ENCODE measurements at places on chromosomes 1 and 21.

GRCh38 chr1:201667479-201667878, 128.6 kb downstream of the NAV1 start:
- no peak for DNase-seq

- DNase-seq, result no peak
Observed at GRCh38 chr1:93681101-93681988, at the start of gene BCAR3. Gene BCAR3, minus strand, starts transcription at chr1:93681837. Its CDS starts 6,907 bp downstream, at chr1:93674930.

GRCh38 chr1:23598424-23598823, 39.1 kb upstream of the ID3 start:
- DNase-seq, result no peak

DNA sequence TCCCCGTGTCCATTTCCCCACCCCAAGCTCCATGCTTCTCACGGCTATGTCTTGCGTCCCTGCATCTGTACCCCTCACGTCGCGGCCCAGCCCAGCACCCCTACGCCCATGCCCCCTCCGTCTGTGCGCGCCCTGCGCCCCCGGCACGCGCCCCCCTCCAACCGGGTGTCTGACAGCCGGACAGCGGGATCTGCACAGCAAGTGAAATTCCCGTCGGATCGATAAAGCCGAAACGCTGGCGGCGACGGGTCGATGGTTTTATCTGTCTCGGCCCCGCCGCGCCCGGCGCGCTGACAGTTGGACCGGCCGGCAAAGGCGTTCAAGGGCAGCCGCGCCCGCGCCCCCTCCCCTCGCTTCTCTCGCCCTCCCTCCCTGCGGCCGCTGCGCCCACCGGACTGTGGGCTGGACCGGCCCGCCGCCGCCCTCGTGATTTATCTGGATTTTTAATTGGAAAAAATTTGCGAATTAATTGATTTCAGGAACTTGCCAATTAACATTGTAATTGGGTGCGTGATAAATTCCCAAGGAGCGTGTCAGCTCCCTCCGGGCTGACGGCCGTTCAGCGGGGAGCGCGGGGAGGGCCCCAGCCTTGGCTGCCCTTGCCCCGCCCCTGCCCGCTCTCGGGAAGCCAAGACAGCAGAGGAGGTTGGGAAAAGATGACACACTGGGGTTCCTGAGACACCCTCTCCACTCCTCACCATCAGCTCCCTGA, 57.1 kb downstream of the TMEM53 start:
- no peak for DNase-seq

DNA sequence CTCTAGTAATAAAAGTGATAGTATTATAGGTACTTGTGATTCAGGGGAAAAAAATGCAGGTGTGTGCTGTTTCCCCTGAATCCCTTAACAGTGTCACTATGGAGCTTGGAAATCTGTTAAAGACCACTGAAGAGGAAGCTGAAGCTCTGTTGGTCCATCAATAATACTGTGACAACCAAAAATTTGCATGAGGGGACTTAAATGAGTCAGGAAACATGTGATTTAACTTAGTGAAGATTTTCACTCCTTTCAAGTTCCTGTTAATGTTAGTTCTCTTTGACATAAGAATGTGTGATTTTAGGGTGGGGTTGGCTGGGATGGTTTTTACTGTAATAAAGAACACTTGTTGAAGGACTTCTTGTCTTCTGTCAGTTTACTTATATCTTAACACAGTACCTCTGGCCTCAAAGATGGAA, 32.0 kb downstream of the VANGL2 start:
- DNase-seq, result no peak

DNA sequence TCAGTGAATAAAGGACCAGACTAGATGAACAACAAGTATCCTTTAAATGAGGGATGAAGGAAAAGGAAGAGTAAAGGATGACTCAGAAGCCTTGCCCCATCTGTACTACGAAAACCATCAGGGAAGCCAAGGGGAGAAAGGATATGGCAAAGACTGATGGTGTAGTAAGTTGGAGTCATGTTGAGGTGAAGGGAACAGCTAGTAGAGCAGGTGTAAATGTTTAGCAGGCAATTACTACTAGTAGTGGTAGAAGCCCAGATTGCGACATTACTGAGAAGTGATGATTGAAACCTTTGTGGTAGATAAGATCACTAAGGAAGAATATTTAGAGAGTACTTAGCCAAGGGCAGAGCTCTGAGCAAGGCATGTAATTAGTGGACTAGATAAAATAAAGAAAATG, 84.0 kb downstream of the PHTF1 start:
- no peak for DNase-seq

GRCh38 chr1:25649505-25650288, 33.1 kb downstream of the MAN1C1 start:
- no peak for DNase-seq

- no peak for DNase-seq
Observed at GRCh38 chr1:180233191-180234011, 3.3 kb downstream of the LHX4 start.

GRCh38 chr1:29521811-29522580, 285.7 kb downstream of the PTPRU start:
- DNase-seq, result no peak

GRCh38 chr1:32611859-32612188, 38.5 kb downstream of the ZBTB8OS start:
- no peak for DNase-seq

DNA sequence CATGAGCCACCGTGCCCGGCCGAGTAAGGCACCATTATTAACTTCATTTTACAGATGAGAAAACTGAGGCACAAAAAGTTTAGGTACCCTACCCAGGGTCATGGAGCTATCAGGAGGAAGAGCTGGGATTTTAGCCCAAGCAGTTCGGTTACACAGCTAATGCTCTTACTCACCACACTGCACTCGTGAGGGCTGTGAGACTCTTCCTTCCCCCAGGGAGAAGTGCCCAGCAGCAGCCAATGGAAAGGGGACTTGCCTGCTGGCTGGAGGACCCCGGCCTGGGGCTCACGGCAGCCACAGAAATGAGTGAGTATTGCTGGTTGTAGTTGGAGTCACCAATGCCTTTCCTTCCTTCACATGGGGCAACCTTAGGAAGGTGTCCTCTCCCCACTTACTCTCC, 5.2 kb upstream of the CSF1 start:
- DNase-seq, result no peak

- DNase-seq, result no peak
Observed at GRCh38 chr1:117017648-117018047, 16.1 kb downstream of the CD101 start.

DNA sequence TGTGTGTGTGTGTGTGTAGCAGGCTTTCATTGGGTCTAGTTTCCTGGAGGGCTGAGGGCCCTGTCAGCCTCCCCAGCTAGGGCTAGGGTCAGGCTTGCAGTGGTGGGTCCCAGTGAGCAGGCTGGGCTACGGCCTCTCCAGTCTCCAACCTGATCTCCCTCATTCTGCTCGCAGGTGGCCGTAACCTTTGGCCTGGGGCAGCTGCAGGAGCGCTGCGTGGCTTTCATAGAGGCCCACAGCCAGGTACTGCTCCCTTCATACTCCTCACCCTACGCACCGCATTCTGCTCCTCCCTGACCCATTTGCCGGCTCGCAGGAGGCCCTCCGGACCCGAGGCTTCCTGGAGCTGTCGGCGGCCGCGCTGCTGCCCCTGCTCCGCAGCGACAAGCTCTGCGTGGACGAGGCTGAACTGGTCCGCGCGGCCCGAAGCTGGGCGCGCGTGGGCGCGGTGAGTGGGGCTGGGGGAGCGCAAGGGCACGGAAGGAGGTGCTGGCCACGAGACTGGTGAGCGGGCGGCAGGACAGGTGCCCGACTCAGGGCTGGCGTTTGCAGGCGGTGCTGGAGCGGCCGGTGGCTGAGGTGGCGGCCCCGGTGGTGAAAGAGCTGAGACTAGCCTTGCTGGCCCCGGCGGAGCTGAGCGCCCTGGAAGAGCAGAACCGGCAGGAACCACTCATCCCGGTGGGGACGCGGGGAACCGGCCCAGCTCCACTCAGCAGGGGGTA, 4.7 kb downstream of the BTBD19 start:
- no peak for DNase-seq
